ENCODE measurements at places on chromosomes 5 and 9.

DNA sequence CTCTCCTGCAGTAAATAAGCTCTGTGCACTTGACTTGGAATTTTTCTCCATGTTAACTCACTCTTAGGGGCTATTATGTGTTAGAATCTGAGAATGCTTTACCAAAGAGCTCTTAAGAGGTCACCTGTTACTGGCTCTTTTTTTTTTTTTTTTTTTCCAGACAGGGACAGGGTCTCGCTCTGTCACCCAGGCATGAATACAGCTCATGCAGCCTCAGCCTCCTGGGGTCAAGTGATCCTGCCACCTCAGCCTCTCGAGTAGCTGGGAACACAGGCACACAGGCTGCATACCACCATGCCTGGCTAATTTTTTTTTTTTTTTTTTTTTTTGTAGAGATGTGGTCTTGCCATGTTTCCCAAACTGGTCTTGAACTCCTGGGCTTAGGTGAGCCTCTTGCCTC, 22.1 kb downstream of the HMGXB3 start:
- DNase-seq: no peak

DNA sequence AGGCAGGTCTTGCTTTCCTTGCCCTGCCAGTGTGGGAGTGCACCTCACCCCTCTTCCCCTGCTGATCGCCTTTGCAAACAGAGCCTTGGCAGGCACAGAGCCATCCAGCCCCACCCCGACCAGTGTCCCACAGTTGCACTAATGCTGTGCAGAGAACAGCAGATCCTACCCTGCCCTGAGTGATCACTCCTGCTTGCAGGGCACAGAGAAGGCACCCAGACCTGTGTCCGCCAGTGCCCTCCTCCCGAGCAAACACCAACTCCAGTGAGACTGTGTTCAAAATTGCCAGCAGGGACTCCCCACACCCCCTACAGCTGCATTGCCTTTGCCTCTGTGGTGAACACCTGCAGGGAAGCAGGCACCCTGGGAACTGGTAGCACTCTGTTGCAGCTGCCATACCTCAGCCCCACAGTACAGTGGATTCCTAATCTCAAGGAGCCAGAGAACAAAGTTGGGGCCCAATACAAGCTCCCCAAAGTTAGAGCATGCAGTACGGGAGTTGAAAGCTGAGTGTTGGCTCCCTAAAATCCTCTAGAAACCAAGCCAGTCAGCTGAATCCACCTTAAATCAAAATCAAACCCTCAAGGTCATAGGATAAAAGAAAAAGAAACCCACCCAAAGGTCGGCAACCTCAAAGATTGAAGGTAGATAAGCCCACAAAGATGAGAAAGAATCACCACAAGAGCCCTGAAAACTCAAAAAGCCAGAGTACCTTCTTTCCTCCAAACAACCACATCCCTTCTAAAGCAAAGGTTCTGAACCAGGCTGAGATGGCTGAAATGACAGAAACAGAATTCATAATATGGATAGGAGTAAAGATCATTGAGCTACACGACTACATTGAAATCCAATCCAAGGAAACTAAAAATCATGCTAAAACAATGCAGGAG, 92.9 kb upstream of the PIK3R1 start:
- DNase-seq: no peak

GRCh38 chr5:68303754-68304420, 88.3 kb downstream of the PIK3R1 start:
- no peak for DNase-seq

- no peak for DNase-seq
Observed at GRCh38 chr9:79682076-79682736, 110.4 kb downstream of the TLE4 start.

GRCh38 chr9:93159601-93160471, 24.1 kb upstream of the WNK2 start:
- DNase-seq: peak; percentile 76

GRCh38 chr5:40762705-40763104, 6.9 kb upstream of the TTC33 start:
- no peak for DNase-seq

GRCh38 chr5:95620870-95621838, 1.3 kb downstream of the GPR150 start:
- DNase-seq: peak; percentile 6

DNA sequence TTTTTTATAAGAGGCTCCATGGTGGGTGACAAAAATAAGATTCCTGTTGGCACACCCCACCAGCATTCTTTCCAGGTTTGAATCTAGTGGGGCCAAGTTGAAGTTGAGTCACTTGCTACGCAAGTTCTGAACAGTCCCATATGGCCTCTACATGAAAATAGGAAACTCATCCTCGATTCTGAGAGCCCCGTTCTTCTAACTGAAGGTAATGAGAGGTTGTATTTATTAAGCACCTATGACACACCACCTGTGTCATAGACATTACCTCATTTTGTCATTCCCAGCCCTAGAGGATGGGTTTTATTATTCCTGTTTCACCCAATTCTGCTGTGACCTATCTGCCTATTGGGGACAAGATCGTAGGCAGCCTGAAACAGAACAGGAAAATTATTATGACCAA, 131.7 kb downstream of the ACTL7B start:
- no peak for DNase-seq

GRCh38 chr5:14236757-14237156, 93.6 kb downstream of the TRIO start:
- no peak for DNase-seq

DNA sequence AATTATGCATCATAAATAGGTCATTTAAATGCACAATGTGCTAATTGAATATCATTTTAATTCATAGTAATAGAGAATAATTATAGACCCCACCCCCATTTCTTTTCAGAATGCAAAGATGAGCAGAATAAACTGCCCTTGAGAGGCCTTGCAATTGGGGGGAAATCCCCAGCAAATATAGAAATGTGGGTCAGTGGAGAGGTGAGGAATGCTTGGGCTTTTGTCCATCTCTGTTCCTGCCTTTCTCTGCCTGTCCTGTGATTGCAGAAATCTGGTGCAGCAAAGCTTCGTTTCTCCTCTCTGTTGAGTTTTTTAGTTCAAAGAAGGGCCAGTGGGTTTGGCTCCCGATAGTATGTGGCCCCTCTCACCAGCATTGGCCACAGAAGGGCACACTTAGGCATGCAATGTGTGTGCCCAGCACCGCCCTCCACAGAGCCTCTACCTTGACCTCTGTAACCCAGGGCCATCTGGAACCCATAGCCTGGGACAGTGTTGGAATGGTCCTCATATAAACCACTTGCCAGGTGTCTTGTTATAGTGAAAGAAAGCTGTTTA, 164.2 kb downstream of the SEMA6A start:
- no peak for DNase-seq

DNA sequence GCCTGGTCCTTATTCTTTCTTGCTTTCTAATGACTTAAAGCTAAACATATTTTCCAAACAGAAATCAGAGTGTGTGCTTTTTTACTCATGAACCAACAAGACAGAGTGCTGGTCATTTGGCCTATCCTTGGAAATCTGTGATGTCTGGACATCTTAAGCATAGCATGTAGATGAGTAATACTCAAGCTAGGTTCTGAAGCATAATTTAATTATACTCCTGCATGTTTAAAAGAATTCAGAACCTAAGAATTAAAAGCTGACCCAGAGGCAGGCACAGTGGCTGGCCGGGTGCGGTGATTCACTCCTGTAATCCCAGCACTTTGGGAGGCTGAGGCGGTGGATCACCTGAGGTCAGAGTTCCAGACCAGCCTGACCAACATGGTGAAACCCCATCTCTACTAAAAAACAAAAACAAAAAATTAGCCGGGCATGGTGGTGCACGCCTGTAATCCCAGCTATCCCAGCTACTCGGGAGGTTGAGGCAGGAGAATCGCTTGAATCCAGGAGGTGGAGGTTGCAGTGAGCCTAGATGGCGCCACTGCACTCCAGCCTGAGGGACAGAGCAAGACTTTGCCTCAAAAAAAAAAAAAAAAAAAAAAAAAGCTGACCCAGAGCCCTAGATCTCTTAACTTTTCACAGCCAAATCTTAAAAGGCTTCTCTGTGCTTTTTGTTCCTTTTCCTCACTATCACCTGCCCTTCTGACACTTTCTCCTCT, 16.2 kb upstream of the TJP2 start:
- DNase-seq: no peak

- no peak for DNase-seq
Observed at GRCh38 chr5:144481861-144482260, 311.2 kb downstream of the KCTD16 start.

DNA sequence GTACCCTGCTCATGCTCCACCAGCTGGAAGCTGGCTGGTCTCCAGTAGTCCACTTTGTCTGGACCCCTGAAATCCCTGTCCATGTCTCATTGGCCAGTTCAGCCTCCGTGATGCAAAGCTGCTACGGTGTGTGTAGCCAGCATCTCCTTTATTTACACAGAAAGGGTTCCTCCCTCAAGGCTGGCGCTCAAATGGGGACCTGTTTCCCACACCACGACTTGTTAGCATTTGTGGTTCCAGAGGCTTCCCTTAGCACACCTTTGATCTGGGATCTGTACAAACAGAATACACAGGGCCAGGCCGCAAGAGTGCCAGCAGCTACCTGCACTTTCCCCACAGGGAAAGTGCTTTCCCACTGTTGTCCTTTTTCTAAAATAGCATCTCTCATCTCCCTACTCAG, 5.7 kb upstream of the SMU1 start:
- no peak for DNase-seq

GRCh38 chr5:64206653-64207052, 41.0 kb downstream of the RNF180 start:
- no peak for DNase-seq

GRCh38 chr5:143400541-143401226, 2.8 kb downstream of the NR3C1 start:
- no peak for DNase-seq

DNA sequence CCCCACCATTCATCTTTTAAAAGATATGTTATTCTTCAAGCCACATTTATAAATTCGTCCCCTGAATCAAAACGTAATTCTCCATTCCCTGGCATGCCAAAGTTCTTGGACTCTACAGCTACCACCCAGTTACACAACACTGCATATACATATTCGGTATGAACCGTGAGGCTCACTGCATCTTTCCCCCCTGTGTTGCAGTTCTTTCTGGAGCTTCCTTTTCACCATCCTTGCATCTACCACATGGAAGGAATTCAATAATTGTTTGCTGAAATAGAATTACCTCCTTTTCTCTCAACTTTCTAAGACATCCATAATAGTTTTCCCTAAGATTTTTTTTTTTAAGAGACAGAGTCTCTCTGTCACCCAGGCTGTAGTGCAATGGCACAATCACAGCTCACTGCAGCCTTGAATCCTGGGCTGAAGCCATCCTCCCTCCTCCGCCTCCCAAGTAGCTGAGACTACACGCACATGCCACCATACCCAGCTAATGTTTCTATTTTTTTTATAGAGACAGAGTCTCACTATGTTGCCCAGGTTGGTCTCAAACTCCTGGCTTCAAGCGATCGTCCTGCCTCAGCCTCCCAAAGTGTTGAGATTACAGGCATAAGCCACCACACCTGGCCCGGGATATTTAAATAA, 3.3 kb downstream of the LPAR1 start:
- DNase-seq: no peak

DNA sequence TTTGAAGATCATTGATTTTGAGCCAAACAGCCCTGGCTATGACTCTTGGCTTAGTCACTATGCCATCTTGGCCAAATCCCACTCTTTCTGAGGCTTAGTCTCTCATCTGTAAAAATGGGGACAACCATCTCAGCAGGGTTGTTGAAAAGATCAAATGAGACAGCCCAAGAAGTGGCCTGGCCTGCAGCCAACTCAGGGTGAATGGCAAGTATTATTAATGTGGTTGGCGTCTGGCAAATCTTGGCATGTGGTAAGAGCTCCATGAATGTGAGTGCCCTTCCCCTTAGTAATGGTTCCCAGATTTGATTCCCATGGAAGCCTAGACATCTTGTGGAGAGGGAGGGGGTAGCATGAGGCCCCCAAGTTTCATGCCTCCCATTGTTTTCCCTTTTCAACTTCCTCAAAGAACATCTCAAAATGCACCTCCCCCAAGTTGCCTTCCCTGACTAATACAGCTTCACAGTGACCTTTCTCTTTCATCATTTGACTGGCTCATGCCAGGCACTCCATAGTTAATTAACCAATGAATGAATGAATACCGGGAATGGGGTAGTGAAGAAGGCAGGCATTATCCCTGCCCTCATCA, 11.8 kb upstream of the TGFBI start:
- DNase-seq: peak; percentile 12

DNA sequence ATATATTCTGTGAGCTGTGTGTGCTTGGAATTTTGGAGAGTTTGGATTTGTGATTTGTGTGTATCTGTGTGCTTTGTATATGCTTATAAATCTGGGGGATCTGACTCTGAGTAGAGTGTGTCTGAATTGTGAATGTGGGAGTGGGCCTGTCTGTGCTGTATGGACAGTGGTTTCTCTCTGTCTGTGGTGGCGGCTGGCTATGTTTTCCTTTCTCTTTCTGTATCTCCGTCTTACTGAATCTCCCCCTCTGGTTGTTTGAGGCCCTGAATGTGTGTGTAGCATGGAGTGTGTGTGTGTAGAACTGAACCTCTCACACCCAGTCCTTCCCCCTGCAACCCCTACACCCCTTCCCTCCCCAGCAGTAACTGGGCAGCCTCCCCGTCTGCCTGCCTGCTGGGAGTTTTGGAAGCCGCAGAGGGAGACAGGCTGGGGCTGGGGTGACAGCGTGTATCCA, 4.7 kb downstream of the CXXC5 start:
- no peak for DNase-seq

DNA sequence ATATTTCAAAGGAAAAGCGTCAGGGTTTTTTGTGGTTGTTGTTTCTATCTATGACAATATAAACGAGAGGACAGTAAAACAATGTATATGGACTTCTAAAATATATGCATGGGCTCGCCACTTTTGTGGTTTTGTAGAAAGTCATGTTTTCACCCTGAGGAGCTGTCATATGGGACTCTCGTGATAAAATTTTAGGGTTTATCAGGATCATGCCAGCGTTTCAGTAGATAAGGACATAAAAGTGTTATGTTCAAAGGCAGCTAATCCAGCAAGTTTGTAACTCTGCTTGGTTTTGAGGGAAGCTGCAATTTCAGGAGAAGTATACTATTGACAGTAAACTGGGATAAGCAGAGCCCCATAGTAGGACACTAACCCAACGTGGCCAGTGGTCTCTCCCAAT, 120.3 kb downstream of the CDC42SE2 start:
- no peak for DNase-seq

GRCh38 chr9:110320651-110321445, 16.8 kb downstream of the TXNDC8 start:
- DNase-seq: no peak

DNA sequence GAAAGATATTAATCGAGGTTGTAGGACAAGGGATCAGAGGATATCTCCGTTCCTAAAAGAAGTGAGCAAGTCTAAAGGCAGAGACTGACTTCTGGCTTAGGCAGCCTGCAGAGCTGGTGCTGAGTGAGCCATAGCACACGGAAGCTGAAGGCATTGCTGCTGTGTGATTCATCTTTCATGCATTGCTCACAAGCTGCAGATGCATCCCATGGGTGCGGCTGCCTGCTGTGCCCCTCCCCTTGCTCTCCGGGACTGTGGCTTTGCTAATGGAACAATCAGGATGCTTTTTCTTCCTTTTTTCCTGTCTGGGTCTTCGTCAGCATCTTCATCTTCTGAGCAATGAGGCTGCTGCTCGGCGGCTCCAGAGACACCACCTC, 341.4 kb downstream of the DIRAS2 start:
- DNase-seq: no peak

Data from NCI-H2029 treated with DMSO at 0.1 percent for 48 hours (cell line).